ENCODE measurements at places on chromosomes 2 and 18.

GRCh38 chr2:28567061-28567471 is 71.2 kb downstream of the PLB1 start:
- peak; percentile 32 for DNase-seq

DNA sequence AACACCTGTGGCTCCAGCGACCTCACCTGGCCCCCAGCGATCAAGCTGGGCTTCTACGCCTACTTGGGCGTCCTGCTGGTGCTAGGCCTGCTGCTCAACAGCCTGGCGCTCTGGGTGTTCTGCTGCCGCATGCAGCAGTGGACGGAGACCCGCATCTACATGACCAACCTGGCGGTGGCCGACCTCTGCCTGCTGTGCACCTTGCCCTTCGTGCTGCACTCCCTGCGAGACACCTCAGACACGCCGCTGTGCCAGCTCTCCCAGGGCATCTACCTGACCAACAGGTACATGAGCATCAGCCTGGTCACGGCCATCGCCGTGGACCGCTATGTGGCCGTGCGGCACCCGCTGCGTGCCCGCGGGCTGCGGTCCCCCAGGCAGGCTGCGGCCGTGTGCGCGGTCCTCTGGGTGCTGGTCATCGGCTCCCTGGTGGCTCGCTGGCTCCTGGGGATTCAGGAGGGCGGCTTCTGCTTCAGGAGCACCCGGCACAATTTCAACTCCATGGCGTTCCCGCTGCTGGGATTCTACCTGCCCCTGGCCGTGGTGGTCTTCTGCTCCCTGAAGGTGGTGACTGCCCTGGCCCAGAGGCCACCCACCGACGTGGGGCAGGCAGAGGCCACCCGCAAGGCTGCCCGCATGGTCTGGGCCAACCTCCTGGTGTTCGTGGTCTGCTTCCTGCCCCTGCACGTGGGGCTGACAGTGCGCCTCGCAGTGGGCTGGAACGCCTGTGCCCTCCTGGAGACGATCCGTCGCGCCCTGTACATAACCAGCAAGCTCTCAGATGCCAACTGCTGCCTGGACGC is 4.9 kb downstream of the GPR35 start:
- no peak for DNase-seq

DNA sequence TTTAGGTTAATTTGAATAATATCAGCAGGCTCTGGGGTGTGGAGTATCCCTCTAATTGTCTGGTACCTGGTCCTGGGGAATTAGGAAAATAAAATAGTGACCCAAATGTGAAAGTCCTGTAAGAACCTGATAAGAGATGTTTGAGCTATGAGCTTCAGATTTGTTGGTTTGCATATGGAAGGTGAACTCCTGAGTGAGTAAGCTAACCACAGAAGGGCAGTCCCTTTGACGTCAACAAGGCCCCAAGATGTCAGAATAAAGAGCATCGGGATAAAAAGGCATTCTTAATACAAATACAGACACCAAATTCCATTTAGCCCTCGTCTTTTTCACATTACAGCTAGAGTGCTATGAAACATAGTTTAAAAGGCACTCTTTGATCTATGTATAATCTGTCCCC is 1366.3 kb upstream of the TMEFF2 start:
- DNase-seq: peak; percentile 8

- no peak for DNase-seq
These were observed 64.0 kb downstream of the RTN4 start for GRCh38 chr2:54986264-54986663.

GRCh38 chr2:226847090-226847489 is 11.2 kb downstream of the RHBDD1 start:
- no peak for DNase-seq

DNA sequence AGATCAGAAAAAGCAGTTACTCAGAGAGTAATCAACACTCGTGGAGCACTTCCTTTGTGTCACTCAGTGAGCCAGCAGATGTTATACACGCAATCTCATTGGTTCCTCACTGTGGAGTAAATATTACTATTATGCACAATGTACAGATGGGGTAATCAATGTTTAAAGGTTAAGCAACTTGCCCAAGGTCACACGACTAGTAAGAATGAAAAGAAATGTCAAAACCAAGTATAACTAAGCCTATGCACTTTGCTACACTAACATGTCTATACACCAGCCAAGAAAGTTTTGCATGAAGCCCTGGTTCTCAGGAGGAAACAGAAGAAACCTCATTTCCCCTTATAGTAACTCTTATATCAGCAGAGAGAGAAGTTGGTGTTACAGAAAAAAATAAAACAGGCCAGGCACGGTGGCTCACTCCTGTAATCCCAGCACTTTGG is 5.4 kb downstream of the METTL21A start:
- peak; percentile 35 for DNase-seq

DNA sequence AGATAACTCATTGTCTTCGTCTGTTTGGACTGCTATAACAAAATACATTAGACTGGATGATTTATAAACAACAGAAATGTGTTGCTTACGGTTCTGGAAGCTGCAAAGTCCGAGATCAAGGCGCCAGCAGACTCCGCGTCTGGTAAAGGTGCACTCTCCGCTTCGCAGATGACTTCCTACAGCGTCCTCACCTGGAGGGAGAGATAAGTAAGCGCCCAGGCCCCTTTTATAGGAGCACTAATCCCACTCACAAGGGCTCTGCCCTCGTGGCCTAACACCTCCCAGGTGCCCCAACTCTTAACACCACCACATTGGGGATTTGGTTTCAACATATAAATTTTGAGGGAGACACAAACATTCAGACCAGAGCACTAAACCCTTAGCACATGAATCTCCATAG is 51.3 kb downstream of the SERTAD2 start:
- DNase-seq: no peak

DNA sequence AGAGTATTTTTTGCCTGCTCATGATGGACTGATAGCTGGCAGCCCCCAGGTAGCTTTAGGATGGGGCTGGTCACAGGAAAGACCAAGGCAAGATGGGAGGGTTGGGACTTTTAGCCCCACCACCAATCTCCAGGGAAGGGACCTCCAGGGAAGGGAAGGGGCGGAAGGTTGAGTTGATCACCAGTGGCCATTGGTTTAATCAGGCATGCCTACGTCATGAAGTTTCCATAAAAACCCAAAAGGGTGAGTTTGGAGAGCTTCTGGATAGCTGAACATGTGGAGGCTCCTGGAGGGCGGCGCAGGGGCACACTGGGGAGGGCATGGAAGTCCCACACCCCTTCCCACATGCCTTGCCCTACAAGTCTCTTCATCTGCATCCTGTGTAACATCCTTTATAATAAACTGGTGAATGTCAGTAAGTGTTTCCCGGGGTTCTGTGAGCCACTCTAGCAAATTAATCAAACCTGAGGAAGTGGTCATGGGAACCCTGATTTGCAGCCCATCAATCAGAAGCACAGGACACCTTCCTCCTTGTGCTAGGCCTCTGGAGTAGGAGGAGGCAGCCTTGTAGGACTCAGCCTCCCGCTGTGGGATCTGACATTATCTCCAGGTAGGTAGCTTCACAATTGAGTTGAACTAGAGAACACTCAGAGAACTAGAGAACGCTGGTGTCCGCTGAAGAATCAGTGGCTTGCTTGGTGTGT is 30.3 kb downstream of the RAB31 start:
- no peak for DNase-seq

DNA sequence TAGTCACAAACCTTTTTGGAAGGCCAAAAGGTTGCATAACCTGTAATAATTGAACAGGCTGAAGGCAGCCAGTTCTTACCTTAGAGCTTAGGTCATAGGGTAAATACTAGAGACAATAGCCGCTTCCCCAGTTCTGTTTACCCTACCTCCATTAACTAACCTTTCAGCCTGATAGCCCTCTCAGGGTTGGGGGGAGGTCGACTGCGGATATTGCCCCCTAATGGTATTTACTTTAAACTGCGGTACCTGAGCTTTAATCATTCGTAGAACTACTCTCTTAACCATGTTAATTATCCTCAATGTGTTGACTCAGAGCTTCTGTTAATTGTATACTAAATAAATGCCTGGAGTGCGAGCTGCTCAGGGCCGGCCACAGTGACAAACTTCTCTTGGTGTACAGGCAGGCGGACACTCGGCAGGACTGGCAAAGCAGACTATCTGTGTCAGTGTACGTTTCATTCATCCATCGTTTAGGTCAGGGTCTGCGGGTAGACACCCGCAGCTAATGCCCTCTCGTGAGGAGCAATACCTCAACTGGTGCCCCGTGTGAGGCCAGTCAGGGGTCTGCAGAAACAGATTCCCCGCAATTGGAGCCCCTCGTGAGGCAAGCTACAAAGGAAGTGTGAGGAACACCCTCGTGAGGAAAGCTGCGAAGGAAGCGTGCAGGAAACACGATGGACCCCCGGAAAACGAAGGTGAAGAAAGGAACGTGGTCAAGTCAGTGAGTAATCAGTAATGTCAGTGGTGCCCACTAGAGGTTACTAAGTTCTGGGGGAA is 115.3 kb upstream of the SCN7A start:
- no peak for DNase-seq

GRCh38 chr18:69216321-69216720 is 184.4 kb upstream of the DOK6 start:
- DNase-seq: peak; percentile 7

- no peak for DNase-seq
These were observed 130.7 kb upstream of the MAP3K20 start for GRCh38 chr2:172944794-172945509.

GRCh38 chr18:77086034-77086433 is 46.5 kb downstream of the MBP start:
- DNase-seq: no peak

DNA sequence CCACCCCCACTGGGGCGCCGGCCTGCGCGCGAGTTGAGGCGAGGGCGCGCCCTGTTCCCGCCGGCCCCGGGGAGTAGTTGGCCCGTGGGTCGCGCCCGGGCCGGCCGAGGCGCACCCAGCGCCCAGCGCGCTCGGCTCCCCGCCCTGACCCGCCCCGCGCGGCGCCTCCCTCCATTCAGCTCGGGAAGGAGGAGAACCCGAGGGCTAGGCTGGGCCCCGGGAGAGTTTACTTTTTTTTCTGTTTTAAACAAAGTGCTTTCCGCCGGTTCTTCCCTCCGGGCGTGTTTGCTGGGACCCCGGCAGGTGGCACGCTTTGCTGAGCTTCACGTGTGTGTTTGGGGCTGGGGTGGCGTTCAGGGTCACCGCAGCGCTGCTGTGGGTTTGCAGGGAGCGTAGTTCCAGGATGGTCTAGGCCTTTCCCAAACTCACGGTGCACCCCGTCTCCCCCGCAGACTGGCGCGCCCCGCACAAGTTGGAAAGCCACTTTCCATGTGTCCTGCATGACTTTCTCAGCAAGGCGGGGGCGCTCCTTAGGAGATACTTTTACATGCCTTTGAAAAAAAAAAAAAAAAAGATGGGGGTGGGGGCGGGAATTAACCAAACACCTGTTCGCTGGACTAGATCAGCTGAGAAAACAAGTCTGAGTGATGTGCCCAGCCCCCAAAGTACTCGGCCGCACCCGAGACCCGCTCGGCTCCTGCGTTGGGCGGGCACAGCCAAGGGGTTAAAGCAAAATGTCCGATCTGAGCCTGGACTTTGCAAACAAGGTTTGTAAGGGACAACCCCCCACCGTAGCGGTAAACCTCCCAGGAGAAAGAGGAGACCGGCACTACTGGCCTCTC is 825 bp downstream of the ITGA6 start:
- peak; percentile 10 for DNase-seq

DNA sequence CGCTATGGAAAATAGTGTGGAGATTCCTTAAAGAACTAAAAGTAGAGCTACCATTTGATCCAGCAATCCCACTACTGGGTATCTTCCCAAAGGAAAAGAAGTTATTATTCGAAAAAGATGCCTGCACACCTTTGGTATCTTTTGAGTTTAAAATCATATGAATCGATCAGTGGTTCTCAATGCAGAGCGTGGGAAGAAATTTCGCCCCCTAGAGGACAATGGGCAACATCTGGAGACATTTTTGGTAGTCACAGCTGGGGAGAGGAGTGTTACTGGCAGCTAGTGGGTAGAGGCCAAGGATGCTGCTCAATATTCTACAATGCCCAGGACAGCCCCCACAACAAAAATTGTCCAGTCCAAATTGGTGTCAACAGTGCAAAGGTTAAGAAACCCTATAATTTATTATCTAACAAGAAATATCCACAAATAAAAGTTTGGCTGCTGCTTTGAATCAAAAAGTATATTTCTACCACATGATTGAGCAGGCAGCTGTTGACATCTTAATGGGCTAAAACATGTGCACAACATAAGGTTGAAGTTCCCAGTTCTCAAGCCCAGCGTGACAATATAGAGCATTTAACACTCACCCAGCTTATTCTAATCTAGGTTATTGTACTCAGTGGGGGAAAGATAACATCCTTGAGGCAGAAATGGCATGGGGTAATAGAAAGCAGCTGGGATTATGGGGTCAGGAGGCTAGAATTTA is 425.7 kb downstream of the LRATD1 start:
- DNase-seq: peak; percentile 41

GRCh38 chr2:229417916-229418315 is 146.8 kb upstream of the PID1 start:
- DNase-seq: no peak

- DNase-seq: no peak
These were observed 152.1 kb upstream of the KYNU start for GRCh38 chr2:142725386-142725785.

DNA sequence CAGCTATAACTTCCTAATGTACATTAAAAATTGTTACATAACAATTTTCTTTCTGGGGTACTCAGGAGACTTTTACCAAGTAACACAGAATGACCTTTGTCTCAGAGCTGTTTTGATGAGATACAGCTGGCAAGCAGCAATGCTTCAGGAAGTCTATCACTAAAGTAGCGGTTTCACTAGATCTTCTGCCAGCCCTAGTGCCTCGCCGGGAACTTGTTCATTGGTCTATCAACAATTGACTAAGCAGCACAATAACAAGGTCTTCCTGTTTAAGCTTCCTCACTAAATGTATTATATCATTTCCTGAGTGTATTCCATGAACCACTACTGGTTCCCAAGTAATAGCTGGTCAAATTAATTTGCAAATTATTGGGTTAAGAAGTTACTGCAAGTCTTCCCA is 69.2 kb downstream of the TRIP12 start:
- peak; percentile 80 for DNase-seq

GRCh38 chr2:223765221-223765785 is 72.1 kb downstream of the AP1S3 start:
- DNase-seq: no peak

DNA sequence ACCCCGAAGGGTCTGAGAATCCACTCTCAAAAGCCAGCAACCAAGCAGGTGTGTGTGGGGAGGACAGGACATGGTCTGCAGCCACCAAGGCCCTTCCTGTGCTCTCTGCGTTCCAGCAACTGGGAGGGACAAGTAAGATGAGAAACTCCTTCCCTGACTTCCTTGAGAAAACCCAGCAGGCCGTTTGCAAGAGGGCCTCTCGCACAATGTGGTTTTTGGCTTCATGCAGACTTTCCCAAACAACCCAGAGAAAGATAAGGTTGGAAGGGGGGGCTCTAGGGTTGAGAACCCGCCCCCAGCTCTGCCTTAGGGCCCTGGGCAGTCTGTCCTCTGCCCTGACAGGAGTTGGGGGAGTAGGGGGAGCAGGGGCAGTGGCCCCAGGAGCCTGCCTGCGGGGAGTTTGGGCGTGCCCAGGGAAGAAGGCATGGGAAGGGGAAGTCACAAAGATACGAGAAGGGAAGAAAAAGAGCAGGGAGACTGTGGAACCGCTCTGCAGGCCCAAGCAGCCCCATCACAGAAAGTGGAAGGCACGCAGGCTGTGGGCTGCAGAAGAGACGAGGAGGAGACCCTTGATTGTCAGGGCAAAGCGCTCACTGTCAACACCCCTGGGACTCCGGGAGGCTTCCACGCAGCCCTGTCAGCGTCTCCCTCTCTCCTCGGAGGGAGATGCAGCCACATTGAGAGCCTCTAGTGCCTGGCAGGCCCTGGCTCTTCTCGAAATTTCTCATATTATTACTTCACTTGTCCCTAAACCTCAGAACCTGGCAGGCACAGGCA is 99.8 kb downstream of the SMAD7 start:
- no peak for DNase-seq

- DNase-seq: no peak
These were observed 77.2 kb upstream of the STK17B start for GRCh38 chr2:196248467-196249094.

GRCh38 chr2:190578158-190579057 is 43.9 kb upstream of the NEMP2 start:
- DNase-seq: no peak

All from GM12865 (cell line).